Activated naive CD4-positive, alpha-beta T cell treated with anti-CD3 and anti-CD28 coated beads for 36 hours (primary cell): ENCODE measurements at places on chromosomes 11 and 22. TPM values are rescaled to one million over a fixed set of nuclear protein-coding genes. Genes with fewer than 3 reads are reported as not detected.
A peak's percentile ranks its signal among the peaks of the same experiment; 100 is the strongest.

GRCh38 chr11:130422251-130422995 lies 6.0 kb downstream of the ADAMTS8 start:
- H3K27me3 ChIP-seq = peaks cover 24% of the 10 kb centered on the region
- no peak overlapping the region for H3K4me3 ChIP-seq
- DNase-seq = no peak

- H3K4me1 ChIP-seq = peaks cover 43% of the 10 kb centered on the region
- no peak overlapping the region for H3K27ac ChIP-seq
- H3K36me3 ChIP-seq = no peaks in the 10 kb centered on the region
Observed at GRCh38 chr11:14312736-14313438, 46.1 kb downstream of the RRAS2 start.

GRCh38 chr11:117795638-117796455 lies 1.2 kb downstream of the DSCAML1 start:
- DNase-seq = no peak
- H3K4me1 ChIP-seq = peaks cover 15% of the 10 kb centered on the region
- H3K27ac ChIP-seq = no peak overlapping the region

- no peak overlapping the region for H3K4me3 ChIP-seq
- DNase-seq = no peak
- no peaks in the 10 kb centered on the region for H3K27me3 ChIP-seq
Observed at GRCh38 chr22:30002861-30003486, 77.3 kb upstream of the HORMAD2 start.

DNA sequence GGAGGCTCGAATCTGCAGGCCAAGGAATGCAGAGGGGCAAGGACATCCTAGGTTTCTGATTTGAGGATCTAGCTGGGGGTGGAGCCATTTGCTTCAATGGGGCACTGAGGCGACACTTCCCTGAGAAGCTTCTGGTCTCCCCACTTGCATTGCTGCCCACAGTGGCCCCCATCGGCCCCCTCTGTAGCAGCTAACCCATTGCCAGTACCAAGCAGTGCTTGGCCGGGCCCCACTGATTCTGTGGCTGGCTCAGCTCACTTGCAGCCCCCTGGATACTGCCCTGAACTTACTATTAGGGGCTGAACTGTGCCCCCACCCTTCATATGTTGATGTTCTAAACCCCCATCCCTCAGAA lies 42.9 kb upstream of the SHISAL1 start:
- H3K36me3 ChIP-seq = no peaks in the 10 kb centered on the region
- H3K4me1 ChIP-seq = peaks cover 11% of the 10 kb centered on the region
- peaks cover 16% of the 10 kb centered on the region for H3K27me3 ChIP-seq

DNA sequence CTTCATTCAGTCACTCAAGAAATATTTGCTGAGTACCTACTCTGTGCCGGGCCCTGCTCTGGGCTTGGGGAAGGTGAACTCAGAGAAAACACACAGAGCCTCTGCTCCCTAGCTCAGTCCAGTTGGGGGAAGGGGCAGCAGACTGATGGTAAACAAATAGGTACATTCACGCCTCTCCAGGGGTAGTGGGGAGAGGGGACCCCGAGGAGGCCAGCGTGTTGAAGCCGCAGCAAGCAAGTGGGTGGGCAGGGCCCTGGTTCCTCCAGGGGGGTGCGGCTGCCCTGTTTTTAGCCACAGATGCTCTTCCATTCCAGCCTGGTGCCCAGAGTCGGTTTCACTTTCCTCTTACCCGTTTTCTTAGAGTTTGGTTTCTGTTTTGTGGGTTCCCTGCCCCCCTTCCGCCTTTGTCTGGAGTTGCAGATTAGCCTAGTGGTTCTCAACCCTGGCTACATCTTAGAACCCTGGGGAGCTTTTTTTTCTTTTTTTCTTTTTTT lies 8.7 kb downstream of the DRAP1 start:
- H3K27me3 ChIP-seq = no peaks in the 10 kb centered on the region
- peak; percentile 91 for DNase-seq
- peaks cover 4% of the 10 kb centered on the region for H3K36me3 ChIP-seq
- peak overlapping the region; percentile 68 for H3K4me3 ChIP-seq

Gene HSPB2
- not detected for total RNA-seq
